Inflammatory macrophage treated with lipopolysaccharide for 4 hours (primary cell): ENCODE measurements at places on chromosomes 11 and 22.

DNA sequence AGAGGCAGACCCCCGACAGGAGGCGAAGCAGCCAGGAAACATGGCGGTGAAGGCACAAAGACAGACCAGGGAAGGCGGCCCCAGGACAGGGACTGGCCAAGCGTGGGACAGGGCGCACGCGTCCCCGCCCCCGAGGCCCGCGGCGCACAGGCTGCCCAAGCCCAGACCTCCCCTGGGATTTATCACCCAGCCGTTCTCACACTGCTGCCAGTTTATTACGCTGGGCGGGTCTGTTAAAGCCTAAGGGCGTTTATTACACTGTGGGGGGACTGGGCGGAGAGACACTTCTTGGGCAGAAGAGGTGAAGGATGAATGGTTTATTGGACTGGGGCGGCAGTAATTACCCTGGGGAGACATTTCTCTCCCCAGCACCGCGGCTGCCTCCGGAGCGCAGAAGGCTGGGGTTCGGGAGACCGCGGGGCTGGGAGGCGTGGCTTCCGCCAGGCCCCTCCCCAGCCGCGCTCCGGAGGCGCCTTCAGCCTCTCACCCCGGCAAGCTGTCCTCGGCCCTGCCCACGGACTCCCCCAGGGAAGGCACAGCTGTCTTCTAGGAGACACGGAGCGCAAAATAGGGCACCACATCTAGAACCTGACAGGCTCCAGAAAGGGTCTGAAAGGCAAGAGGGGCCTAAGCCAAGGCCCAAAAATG, 47.1 kb downstream of the SLC22A12 start:
- no peak for DNase-seq

DNA sequence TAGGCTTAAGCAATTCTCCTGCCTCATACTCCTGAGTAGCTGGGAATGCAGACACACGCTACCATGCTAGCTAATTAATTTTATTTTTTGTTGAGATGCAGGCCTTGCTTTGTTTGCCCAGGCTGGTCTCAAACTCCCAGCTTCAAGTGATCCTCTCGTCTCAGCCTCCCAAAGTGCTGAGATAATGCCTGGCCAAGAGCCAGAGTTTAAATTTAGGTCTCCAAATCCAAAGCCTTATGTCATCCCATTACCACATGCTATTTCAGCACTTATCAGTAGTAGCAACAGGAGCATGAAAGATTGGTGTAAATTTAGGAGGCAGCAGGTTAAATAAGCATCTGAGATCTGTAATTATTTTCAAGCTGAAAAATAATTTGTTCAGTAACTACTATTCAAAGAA, 326.1 kb upstream of the ANO5 start:
- DNase-seq: no peak

DNA sequence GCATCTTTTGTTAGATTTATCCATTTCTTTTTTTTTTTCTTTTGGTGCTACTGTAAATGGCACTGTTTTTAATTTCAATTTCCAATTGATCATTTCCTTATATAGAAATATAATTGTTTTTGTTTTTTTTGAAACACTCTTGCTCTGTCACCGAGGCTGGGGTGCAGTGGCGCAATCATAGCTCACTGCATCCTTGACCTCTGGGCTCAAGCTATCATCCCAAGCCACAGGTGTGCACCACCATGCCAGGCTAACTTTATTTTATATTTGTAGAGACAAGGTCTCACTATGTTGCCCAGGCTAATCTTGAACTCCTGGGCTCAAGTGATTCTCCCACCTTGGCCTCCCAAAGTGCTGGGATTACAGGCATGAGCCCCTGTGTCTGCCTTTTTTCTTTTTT, 16.4 kb downstream of the FRMD8 start:
- no peak for DNase-seq

DNA sequence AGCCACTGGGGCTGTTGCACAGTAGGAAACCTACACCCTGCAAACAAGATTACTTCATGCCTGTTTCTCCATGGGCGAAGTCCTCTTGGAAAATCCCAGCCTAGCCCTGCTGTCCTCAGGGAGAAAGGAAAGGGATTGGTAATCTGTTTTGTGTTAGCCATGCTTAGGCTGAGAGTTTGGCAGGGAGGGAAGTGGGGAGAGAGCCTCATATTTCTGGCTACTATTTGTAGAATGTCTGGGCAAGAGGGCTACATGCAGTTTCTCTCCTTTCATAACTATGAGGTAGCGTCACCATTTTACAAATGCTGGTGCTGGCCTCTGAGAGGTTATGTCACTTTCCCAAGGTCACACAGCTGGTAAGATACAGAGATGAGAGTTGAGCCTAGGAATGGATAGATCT, 737 bp upstream of the MFRP start:
- no peak for DNase-seq

- DNase-seq: no peak
Measured at GRCh38 chr11:77191429-77191822, 63.4 kb downstream of the MYO7A start.

DNA sequence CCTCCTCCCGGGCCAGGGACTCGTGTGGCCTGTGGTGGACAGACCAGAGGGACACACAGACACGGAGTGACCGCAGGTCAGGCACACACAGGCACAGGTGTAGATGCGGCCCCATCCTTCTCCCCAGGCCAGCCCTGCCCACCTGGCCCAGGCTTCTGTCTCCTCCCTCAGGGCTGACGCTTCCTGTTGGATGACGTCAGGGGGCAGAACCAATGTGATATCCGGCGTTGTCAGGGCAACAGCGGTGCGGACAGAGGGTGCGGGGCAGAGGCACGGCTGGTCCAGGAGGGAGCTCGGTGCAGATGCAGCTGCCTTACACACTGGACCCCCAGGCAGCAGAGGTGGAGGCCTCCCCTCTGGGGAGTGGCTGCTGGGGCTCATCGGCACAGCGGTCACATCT, 2.9 kb upstream of the TUBGCP6 start:
- DNase-seq: peak; percentile 49

- DNase-seq: no peak
Measured at GRCh38 chr11:5285703-5286340, 15.9 kb downstream of the OR51B4 start.
